ENCODE measurements at places on chromosomes 2 and 18.

- DNase-seq = no peak
Observed at GRCh38 chr2:219628235-219628985, 980 bp downstream of the SLC4A3 start.

DNA sequence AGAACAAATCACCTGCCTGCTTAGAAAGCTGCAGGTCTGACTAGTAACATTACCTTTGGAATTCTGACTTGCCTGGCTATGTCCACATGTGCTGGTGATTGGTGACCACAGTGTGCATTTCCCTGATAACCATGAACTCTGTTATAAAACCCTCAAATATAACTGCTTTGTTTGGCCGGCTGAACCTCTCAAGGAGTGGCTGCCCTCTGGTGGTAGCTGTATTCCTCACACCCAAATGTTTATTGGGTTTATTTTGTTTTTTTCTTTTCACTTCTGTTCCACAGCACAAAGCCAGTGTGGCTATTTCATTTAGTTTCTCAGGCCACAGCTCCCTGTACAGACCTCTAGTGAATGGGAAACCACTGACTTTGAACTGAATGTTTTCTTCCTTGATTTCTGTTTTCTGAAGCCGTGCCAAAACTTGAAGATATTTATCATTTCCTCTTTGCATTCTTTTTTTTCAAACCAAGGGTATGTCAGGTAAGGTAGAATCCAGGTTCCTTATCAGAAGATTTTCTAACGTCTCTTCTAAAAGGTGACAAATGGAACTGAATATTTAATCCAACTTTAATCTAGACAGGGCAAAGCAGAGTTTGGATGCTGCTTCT lies 549.0 kb upstream of the VRK2 start:
- DNase-seq = peak; percentile 42

- DNase-seq = peak; percentile 88
Observed at GRCh38 chr2:176553685-176554100, 284.5 kb downstream of the MTX2 start.

- DNase-seq = no peak
Observed at GRCh38 chr2:134281815-134282419, 28.0 kb downstream of the MGAT5 start.

DNA sequence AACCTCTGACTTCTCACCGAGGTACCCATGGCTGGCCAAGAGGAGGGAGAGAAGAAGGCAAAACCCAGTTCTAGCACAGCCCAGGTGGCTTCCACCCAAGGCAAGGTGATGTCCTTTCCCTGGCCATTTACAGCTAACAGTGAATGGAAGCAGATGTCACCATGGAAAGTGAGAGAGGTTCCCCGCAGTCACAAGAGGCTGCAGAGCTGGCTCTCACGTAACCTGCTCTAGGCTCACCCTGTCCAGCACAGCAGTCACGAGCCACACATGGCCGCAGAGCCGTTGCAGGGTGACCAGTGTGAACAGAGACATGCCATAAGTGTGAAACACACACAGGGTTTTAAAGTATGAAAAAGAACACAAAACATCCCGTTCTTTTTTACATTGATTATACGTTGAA lies 169.4 kb downstream of the TNS1 start:
- DNase-seq = no peak

DNA sequence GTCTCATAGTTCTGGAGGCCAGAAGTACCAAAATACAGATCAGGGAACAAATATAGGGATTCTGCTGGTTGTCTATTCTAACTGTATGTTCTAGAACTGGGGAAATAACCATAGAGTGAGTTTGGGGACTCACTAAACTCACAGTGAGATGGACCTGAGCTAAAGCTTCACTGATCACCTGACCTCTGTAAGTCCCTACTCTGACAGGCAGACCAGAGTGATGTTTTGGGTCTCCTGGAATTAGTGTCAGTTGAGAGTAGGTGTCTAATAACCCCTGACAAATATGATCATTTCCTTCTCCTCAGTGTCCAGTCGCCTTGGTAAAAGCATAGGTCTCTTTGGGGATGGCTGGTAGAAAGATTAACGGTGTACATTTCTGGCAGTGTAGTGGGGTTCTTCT lies 14.2 kb downstream of the PIKFYVE start:
- DNase-seq = no peak

DNA sequence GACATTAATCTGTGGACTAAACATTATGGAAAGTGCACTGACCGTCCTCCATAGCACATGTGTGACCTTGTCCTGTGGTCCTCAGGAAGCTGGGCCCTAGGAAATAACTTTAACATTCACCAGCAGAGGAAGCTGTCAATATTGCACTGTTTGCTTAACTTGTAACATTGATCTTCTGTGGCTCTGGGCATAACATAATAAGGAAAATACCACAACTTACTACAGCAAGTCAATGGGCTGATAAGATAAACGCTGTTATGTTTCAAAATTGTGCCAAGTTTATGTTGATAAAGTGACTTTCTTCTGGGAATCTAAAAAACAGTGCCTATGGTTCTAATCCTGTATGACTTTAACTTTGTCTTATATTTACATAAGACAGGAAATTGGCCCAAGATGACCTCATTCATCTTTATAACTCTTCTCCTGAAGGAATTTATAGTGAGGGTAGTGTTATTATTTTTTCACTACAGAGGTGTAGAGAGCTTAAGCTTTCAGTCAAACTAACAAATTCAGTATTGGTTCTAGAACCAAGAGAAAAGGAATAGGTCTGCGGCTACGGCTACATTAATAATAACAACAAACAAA lies 113.7 kb upstream of the MAP4K3 start:
- DNase-seq = no peak

DNA sequence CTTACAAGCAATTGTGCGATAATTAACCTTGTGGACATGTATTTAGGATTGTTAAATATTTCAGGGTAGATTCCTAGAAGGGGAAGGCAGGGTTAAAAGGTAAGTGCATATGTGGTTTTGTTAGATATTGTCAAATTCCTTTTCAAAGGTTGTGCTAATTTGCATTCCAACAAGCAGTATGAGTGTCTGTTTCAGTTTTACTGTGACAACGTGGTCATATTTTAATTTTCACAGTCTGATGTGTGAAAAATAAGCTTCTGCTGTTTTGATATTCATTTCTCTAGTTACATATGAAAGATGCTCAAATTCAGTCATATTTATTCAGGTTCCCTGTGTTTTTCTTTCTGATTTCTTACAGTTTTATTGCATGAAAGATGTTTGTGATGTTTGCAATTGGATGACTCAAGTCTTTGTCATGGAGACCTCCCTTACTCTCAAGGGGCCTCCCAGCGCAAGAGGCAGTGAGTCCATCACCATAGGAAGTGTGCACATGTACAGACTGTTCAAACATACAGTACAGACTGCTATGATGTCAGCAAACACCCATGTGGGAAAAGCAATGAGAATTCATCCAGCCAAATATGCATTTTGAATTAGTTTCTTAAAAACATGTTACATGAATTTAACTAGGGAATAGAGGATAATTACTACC lies 310.8 kb downstream of the GALR1 start:
- no peak for DNase-seq

- DNase-seq = no peak
Observed at GRCh38 chr2:108591163-108591562, 56.9 kb downstream of the LIMS1 start.

DNA sequence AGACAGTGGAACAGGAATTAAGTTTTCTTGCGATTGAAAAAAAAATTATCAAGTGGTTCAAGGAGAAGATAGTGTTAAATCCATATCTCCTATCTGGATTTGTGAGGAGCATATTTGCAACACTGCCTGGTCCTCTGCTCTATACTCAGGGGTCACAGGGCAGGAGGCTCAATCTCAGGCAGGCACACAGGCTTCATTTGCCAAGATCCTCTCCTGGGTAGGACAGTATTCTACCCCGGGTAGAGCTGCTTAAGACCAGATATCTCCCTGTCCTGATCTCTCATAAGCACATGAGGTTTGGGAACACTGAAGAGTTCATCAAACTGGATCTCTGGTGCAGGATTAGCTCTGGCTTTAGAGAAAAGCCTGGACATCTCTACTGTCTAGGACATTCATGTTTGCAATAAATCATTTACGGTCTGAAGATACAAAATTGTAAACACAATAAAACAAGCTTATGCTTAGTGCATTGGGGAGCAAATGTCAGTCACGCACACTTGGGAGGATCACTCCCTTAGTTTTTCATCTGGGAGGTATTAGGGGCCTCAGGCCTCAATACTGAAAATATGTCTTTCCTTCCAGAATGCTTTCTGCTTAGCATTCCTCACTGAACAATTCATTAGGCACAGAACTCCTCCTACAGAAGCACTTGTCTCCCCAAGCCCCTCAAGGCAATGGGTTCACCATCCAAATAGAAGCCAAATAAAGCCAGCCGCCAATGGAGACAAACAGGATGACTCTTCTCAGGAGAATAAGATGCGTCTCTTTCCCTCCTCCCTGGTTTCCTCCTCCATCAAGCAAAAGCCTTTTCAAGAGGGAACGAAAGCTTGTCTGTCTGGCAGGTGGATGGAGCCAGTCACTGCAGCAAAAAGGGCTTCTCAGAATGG lies 34.1 kb upstream of the LCLAT1 start:
- DNase-seq = no peak

DNA sequence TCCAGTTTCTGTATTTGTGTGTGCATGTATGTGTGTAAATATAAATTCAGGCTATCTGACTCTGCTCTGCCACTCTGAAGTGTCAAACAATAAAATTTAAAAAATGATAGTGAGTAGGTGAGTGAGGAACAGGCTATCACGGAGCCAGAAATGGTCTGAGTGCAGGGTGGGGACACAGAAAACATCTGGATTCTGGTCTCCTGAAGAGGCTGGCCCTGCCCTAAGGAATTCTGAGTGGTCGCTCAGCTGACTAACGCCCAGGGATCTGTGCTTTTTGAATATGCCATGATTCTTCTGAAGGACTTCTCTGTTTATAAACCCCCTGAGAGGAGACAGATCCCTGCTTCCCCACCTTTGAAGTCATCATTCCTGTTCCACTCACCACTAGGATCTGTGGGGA lies 353.9 kb upstream of the GYPC start:
- no peak for DNase-seq

DNA sequence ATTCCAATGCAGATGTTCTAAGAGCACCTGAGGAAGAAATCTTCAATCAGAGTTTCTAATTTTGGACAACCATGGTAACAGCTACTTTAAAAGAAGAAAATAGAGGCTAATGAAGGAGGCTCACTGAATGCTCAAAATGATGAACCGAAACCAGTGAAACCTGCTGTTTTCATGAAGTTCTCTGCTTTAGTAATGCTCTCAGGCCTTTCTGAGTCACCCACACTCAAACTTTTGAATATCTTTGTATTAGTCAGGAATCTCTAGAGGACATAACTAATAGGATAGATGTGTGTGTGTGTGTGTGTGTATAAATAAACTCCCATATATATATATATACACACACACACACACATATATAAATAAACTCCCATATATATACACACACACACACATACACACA lies 76.9 kb upstream of the RIT2 start:
- DNase-seq = no peak

GRCh38 chr18:44651478-44651877 lies 29.2 kb upstream of the SETBP1 start:
- DNase-seq = no peak

DNA sequence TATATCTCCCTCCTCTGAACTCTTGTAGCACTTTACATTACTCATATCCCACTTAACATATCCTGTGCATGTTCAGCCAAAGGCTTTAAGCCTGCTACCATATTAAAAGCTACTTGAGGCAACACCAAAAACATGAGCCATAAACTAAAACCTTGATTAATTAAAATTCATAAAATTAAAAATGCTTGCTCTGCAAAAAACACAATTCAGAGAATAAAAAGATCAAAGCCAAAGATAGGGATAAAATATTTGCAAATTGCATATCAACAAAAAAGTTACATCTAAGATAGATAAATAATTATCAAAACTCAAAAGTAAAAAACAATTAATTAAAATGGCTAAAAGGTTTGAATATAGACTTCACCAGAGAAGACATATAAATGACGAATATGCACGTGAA lies 495.4 kb upstream of the PIK3C3 start:
- no peak for DNase-seq

DNA sequence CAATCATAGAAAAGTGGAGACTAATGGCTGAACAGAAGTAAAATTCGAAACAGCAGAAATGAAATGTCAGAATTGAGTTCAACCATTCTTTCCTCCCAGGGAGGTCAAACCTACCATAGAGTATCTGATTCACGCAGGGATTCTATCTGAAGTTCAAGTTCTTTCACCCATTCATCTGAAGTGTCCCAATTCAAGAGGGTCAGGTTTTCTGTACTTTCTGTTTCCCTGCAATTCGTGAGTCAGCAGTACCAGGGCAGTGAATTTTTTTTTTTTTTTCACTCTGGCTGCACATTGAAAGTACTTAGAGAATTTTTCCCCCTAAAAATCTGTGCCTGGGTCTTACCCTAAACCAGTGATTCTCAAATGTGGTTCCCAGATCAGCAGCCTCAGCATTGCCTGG lies 40.9 kb upstream of the CCDC88A start:
- DNase-seq = no peak

- DNase-seq = no peak
Observed at GRCh38 chr2:38775921-38776225, 2.1 kb upstream of the GEMIN6 start.

DNA sequence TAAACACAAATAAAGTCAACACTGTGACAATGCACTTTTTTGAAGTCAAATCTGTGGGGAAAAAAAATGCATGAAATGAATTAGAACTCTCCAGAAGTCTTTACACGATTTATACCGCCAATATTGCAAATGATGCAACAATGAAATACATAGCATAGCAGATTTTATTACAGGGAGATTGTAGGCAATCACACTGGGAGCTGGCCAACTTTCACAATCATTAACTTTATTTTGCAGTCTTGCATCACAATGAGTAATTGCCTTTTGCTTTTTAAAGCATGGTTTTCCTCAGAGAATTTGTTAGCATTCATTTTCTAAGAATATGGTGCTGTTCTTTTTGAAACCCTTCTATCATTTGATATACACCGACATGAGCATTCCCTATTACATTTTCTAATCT lies 366.4 kb upstream of the FSIP2 start:
- DNase-seq = no peak

DNA sequence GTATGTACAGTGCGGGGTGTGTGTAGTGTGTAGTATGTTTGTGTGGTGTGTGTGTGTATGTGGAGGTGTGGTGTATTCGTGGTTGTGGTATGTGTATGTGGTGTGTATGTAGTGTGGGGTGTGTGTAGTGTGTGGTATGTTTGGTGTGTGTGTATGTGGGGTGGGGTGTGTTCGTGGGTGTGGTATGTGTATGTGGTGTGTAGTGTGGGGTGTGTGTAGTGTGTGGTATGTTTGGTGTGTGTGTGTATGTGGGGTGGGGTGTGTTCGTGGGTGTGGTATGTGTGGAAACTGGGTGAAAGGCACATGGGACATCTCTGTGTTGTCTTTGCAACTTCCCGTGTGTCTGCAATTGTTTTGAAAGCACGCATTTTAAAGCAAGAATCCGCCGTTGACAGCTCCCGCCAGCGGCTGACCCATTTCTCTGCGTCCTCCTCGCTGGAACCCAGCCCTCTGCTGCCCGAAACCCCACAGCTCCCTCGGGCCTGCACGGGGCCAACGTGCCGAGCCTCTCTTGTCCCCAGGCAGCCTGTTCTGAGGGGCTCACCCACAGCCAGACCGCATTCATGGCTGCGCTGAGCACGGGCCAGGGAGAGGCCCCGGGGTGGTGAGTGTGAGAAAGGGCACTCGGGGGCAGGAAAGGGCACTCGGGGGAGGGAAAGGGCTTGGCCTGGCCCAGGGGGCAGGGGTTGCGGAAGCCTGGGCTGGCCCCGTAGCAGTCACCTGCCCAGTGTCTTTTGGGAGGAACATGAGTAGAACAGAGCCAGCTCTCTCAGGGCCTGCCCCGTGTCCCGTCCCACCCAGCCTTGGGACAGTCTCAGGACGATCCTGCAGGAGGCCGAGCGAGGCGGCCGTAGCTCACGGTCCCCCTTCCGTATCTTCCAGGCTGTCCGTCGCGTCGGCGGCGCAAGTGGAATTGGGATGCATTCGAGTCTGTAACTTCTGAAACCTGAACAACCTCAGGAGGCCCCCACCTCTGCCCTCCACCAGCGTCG lies 61.4 kb downstream of the TWIST2 start:
- DNase-seq = peak; percentile 36

All from right hindlimb (tissue), 1 donor.